T-helper 1 cell (primary cell): ENCODE measurements at places on chromosomes 7 and 10.
A peak's percentile ranks its signal among the peaks of the same experiment; 100 is the strongest.

DNA sequence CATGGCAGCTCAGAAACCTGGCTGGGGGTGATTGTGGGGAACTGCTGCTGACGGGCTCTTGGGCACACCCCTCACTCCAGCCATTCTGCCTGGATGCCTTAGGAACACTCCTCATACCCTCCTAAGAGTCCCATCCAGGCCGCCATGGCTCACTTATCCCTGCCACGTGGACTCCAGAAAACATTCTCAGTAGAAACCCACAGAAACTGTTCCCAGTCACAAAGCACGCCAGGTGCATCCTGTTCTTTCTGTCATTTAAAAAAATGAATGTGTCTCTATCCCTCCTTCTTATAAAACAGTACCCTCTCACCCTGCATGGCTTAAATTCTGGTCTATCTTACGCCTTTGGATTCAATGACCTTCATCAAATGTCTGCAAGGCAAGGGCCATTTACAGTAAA lies 177.7 kb downstream of the CUX1 start:
- DNase-seq = no peak

- no peak for DNase-seq
Observed at GRCh38 chr10:61139592-61139953, 195.6 kb upstream of the RHOBTB1 start.

GRCh38 chr7:66642186-66642585 lies 13.5 kb downstream of the KCTD7 start:
- no peak for DNase-seq

GRCh38 chr7:66140924-66141323 lies 26.3 kb downstream of the CRCP start:
- DNase-seq = no peak

- DNase-seq = peak; percentile 5
Observed at GRCh38 chr10:11018432-11018841, 765 bp downstream of the CELF2 start.

- DNase-seq = no peak
Observed at GRCh38 chr7:138324941-138325340, 135.1 kb upstream of the TRIM24 start.

DNA sequence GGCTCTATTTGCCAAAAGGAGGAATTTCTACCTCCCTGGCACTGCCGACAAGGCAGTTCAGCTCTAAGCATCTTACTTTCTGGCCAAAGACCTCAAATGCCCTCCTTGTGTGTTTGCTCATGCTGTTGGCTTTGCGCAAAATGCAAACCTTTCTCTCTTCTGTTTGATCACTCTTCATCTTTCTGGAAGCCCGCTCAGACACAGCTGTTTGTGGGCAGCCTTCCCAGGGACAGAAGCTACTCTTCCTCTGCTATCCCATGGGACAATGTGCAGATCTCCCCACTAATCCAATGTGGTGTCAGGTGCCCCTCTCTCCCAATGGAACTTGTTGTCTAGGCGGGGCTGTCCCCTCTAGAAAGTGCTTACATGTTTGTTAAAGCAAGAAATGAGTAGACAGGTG lies 278.7 kb downstream of the CCSER2 start:
- DNase-seq = no peak

- no peak for DNase-seq
Observed at GRCh38 chr7:112989531-112989930, 97.1 kb downstream of the GPR85 start.
